ENCODE measurements at places on chromosomes 7 and 10.

GRCh38 chr7:96246919-96247318 is 75.0 kb downstream of the SLC25A13 start:
- peak; percentile 54 for DNase-seq

DNA sequence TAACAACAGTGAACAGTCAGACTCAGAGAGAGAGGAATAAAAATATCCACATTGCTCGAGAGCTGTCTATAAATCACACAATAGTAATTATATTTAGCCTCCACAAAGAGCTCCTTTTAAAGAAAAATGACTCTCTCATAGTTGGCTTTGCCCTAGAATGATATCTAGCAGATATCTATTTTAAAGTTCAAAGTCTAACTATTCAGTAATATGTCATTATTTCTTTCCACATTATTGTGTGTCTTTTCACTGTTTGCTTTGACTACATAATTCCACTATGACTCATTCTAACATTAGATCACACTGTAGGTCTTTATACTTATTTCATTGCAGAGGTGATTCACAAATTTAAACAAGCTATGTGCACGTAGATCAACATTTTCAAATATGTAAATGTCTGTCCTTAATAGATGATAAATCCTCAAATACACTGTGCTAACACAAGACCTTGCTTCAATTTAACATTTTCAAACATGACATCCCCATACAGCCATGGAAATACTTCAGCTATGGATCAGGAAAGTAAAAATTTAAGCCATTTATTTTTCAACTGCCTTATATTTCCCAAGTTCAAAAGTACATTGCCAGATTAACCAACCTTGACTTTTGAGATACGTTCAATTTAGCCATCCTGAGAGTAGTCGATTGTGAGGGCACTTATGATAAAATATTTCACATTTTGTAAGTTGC is 99.9 kb upstream of the AKR1E2 start:
- peak; percentile 55 for DNase-seq

- no peak for DNase-seq
These were observed 48.8 kb upstream of the CD36 start for GRCh38 chr7:80589631-80590030.

GRCh38 chr7:39810204-39810642 is 139.8 kb upstream of the CDK13 start:
- DNase-seq, result no peak

DNA sequence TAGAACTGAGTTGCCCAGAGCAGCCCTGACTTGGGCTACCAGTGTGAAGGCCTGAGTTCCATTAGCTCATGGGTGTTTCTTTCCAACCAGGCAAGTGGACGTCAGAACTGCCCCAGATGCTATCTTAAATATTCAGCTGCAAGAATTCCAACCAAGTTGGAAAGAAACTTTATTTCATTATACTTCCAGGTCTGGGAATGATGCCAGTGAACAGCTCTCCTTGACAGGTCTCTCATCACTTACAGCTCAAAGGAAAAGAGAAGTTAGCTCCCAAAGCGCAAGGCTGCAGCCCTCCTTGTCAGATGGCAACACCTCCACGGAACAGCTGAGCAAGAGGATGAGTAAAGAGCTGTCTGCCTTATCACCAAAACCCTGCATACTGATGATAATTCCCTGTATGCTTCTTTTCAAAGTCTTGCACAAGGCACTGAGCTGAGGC is 255.5 kb upstream of the AOAH start:
- no peak for DNase-seq

DNA sequence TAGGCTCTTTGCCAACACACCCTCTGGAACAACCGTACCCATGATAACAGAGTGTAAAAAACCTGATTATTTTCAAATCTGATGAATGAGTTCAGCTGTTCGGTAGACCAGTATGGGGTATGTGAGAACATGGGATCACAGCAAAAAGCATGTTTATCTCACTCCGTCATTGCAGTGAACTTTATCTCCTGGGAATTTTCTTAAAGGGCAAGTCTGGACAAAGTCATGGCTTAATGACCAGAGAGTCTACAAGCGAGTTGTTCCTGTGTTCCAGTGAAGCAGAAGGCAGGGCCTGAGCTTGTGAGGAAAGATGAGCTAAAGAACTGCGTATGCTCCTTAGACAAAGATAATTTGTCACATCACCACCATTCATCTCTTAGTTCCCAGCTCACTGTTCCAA is 219.7 kb downstream of the TRIL start:
- no peak for DNase-seq

All from NCI-H774 (cell line).